ENCODE measurements at places on chromosomes 6 and 20. TPM values are rescaled to one million over a fixed set of nuclear protein-coding genes. Genes with fewer than 3 reads are reported as not detected.

GRCh38 chr6:37381579-37381978, 27.8 kb downstream of the RNF8 start:
- no peak overlapping the region for H3K27ac ChIP-seq
- H3K27me3 ChIP-seq: no peaks in the 10 kb centered on the region
- no peak for DNase-seq
- no peaks in the 10 kb centered on the region for H3K4me1 ChIP-seq
- H3K4me3 ChIP-seq: no peak overlapping the region
- no peaks in the 10 kb centered on the region for H3K36me3 ChIP-seq

DNA sequence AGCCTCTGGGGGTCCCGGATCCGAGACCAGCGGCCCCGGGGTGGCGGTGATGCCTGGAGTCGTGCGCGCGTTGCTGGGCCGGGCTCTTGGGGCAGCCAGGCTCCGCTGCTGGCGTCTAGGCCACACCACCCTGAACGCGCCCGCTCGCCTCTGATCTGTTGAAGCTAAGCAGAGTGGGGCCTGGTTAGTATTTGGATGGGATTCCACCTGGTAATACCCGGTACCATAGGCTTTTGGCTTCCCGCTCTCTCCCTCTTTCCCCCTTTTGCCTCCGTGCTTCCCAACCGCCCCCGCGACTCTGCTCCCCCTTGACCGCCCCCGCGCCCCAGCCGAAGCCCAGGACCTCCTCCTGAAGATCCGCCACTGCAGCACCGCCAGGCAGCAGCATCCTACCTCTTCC, 1383.5 kb upstream of the DEFB115 start:
- H3K36me3 ChIP-seq: no peaks in the 10 kb centered on the region
- no peak for DNase-seq
- no peak overlapping the region for H3K27ac ChIP-seq
- no peaks in the 10 kb centered on the region for H3K4me1 ChIP-seq
- H3K4me3 ChIP-seq: no peak overlapping the region
- H3K27me3 ChIP-seq: no peaks in the 10 kb centered on the region

DNA sequence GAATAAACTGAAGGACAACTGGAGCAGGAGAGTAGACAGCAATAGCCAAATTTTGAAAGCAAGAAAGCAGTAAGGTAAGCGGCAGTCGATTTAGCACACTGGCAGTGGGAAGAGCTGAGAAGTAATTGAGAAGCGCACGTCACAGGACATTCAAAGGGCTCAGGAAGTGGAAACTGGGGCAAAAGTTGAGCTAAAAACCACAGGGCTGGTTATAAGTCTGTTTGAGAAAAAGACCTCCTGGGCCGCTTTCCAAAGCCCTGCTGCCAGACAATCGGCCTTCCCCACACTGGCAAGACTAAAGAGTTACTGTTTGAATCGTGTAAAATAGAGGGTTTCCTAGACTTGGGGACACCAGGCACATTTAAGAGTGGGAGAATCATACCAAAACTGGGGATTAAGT, 161.4 kb downstream of the DNAH8 start:
- H3K36me3 ChIP-seq: no peaks in the 10 kb centered on the region
- H3K27ac ChIP-seq: no peak overlapping the region
- H3K4me1 ChIP-seq: no peaks in the 10 kb centered on the region
- DNase-seq: no peak
- no peak overlapping the region for H3K4me3 ChIP-seq

- no peak overlapping the region for H3K4me3 ChIP-seq
- no peaks in the 10 kb centered on the region for H3K4me1 ChIP-seq
- H3K27ac ChIP-seq: no peak overlapping the region
- H3K27me3 ChIP-seq: no peaks in the 10 kb centered on the region
Measured at GRCh38 chr6:106199331-106199730, 113.2 kb downstream of the PRDM1 start.

DNA sequence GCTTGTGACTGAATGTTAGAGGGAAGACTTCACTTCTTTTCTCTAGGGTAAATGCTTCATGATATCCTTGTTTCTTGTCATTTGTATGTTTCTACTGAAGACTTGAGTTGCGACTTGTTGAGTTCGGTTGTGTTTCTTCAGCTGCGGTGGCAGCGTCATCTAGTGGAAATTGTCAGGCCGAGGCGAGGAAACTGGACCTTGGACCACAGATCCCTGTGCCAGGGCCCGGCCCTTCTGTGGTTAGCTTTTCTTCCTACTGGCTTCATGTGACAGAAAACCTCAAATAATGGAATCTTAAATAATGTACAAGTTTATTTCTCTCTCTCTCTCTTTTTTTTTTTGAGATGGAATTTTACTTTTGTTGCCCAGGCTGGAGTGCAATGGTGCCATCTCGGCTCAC, 12.4 kb downstream of the MTHFD1L start:
- H3K36me3 ChIP-seq: no peaks in the 10 kb centered on the region
- H3K27me3 ChIP-seq: no peaks in the 10 kb centered on the region
- no peak for DNase-seq
- no peak overlapping the region for H3K4me3 ChIP-seq
- H3K27ac ChIP-seq: no peak overlapping the region

- no peak overlapping the region for H3K4me3 ChIP-seq
- H3K36me3 ChIP-seq: no peaks in the 10 kb centered on the region
Measured at GRCh38 chr6:117840541-117840983, 66.5 kb upstream of the SLC35F1 start.

Gene ULBP3
- 2.9 TPM for total RNA-seq

Gene PTPRK
- 64.2 TPM for total RNA-seq
